ENCODE measurements at places on chromosomes 2 and 18.

DNA sequence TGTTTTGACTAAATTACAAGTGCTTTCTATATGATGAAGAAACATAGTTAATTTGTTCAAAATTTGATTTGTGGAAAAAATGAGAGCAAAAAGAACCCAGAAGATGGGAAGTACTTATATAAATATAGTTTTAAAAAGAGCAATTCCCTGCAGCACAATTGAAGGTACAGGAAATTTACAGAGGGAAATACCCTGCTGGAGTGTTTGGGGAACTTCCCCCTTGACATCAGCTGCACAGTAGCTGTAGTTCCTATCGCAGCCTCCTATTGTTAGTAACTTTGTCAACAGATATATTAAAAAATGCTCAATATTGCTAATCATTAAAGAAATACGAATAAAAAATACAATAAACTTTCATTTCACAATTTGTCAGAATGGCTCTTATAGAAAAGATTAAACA, 1118.8 kb upstream of the ZEB2 start:
- DNase-seq = no peak

DNA sequence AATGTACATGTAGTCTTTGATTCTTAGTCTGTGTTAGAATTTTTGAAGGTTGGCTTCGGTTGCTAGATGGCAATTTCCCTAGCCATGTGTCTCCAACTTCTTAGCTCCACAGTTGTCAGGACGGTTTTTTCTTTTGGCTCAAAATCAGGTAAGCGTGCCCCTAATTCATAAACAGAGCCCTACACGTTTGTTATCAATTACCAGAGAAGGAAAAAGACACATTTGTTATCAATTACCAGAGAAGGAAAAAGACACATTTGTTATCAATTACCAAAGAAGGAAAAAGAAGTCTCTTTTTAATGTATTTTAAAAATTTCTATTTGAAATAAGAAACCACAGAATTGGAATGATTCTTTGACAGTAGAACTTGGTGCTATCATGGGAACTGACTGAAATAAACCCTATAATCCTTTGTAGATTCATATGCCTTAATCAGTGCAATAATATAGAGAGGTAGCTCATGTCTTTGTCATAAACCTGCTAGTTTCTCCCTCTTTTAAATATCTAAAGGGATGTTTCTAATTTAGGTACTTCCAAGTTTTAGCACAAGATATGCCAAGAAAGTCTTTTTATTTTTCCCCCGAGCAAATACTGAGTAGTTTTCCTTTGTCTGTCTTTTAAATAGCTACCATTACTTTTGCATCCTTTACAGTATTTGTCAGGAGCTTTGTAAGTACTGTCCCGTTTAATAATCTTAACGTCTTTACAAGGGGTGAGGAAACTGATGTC, 35.9 kb downstream of the CAMKMT start:
- DNase-seq = no peak

DNA sequence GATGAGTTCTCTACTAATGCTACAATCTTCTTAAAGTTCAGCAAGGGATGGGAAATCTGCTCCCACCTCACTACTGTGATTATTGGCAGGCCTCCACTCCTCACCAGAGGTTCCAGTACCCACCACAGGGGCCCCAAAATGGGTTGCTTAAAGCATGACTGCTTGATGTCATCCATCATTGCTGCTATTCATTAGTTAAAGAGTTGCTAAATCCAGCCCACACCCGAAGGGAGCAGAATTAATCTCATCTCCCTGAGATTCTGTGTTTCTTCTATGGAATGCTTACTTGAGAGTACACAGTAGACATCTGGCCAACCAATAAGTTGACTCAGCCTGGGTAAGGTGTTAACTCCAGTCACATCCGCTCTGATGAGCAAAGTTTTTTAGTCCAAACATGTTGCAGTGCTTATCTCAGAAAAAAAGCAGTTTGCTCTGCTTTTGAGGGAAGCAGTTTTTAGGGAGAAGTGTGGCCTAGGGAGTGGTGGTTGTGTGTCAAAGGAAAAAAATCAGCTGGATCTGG, 690.2 kb upstream of the POU3F3 start:
- no peak for DNase-seq

GRCh38 chr18:8865934-8866333, 160.6 kb downstream of the MTCL1 start:
- DNase-seq = no peak

DNA sequence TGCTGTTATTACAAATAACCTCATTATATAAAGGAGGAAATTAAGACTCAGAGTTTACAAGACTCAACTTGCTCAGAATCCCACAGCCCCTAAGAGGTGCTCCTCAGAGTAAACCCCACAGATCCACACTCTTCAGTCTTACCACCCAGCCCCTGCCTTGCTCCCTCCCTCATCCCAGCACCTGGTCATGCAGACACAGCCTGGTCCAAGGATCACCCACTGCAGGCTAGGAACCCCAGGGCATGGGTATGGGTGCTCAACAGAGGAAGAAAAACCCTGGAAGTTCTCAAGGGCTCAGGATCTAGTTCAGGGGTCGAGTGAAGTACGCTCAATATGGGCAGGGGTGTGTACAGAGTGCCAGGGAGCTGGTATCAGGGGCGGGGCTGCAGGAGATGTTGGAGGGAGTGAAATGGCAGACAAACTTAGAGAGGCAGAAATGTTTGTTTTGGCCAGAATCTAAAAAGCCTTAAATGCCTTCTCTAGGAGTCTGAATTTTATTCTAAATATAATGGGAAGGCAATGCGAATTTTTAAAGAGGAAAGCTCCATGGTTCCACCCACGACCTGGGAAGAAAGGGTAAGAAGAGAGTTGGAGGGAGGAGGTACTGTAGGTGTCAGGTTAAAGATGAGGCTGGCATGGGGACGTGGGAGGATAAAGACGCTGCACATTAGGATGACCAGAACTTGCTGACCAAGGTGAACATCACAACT, 79.1 kb upstream of the MGAT4A start:
- no peak for DNase-seq

All from fibroblast of the aortic adventitia (primary cell).